ENCODE measurements at places on chromosomes 3 and 15.

DNA sequence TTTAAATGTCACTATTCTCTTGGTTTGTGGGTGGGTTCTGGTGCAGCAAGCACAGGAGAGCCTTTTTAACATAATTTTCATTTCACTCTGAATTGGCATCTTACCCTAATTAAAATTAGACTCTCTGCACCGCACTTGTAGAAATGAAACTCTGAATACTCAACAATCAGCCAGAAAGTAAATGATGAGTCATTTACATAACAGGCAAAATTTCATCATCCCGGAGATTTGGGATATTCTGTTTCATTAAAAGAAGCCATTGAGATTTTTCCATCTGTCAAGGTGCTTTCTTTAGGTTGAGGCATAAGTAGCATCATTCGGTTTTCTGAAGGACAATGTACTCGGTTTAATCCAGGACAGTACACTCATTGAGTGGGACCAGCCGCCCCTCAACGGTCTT is 111.0 kb downstream of the RFTN1 start:
- no peak for DNase-seq

- DNase-seq, result no peak
Observed at GRCh38 chr3:55197021-55197420, 269.2 kb upstream of the LRTM1 start.

DNA sequence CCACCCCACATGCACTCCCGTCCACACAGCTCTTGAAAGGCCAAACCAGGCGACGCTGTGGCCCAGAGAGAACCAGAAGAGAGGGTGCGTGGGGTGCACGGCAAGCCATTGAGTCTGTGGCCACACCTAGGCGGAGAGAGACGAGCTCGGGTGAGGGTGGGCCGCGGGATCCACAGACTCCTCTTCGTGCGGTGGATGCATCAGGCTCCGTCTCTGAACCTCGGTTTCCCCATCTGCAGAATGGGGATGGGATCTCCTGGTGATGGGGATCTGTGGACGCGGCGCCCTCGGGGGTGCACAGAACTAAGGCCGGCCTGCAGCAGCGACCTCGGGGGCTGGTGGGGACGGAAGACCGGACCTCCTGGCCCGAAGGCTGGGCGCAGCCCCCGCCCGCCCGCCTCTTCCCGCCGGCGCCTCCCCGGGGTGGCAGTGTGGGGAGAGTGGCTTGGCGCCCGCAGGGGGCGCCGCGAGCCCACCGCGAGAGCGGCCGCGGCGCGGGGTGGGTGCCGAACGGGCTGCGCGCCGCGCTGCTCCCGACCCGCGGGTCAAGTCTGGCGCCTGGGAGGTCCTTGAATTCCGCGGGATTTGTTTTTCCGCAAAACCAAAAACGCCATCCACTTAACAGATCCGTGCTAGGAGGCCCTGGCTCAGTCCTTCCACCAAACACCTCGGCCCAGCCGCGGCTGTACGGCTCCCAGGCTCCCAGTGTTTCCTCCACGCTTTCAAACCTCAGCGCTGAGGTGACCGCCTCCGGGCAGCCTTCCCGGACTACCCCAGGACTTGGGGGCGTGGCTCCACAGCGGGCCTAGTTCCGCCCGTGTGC is 13.2 kb upstream of the ADPGK start:
- peak; percentile 28 for DNase-seq

DNA sequence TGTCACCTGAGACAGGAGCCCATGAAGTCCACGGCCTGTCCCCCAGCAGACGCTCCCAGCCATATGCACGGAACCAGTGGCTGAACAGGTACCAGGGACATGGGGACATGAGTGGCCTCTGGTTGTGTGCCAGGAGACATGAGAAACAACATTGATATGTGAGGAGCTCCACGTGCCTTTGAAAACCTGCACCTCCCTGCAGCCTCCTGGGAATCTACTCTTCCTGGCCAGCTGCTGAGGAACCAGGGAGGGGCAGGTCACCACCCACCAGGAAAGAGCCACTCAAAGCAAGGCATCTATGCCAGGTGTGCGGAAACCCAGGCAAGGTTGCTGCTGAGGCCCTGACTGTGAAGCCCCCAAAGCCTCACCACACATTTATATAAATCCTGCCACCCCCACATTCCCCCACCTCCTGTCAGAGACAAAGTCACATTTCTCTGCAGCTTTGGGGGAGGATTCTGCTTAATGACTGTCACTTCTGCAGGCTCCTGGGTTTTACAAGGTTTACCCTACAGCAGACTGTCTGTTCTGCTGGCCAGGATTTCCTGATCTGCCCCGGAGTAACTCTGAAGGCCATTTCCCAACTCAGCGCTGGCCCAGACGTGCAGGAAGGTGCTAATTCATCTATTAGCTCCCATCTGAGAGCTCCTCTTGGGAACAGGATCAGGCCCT is 110.8 kb downstream of the ADCY5 start:
- DNase-seq, result no peak

- no peak for DNase-seq
Observed at GRCh38 chr3:61526308-61526707, 35.1 kb upstream of the PTPRG start.

- DNase-seq, result no peak
Observed at GRCh38 chr3:12990781-12991480, 82.3 kb downstream of the IQSEC1 start.

- no peak for DNase-seq
Observed at GRCh38 chr3:55201779-55202178, 273.9 kb upstream of the LRTM1 start.

- DNase-seq, result no peak
Observed at GRCh38 chr15:57085267-57085666, 166.8 kb downstream of the TCF12 start.

DNA sequence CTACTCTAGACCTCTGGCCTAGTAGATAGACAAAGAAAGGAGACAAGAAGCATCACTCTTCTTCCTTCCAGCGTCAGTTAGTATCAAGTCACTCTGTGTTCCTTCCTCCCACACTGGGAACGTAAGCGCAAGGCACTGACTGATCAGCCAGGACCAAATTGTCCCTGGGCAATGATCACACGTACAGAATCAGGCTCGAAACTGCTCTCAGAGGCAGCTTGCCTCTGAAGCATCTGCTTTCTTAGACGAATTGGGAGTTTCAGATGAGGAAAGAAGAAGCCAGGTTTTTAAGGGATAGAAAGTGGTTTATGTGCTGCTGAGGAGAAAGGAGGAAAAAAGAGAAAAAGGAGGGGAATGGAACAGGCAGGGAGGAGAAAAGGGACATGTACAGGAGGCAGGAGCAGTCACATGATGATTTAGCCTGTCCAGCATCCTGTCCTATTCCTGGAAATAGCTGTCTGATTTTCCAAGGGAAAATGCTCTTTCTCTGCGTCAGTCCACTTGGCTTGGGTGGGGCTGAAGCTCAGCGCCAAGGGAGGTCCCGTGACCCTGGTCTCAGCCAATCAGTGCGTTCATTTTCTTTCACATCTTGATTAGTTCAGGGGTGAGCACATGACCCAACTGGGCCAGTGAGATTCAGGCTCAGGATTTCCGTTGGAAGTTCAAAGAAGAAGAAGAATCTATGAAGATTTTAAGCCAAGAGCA is 102.0 kb upstream of the PRICKLE2 start:
- DNase-seq, result no peak

- no peak for DNase-seq
Observed at GRCh38 chr15:101619615-101619865, 32.6 kb downstream of the TM2D3 start.

DNA sequence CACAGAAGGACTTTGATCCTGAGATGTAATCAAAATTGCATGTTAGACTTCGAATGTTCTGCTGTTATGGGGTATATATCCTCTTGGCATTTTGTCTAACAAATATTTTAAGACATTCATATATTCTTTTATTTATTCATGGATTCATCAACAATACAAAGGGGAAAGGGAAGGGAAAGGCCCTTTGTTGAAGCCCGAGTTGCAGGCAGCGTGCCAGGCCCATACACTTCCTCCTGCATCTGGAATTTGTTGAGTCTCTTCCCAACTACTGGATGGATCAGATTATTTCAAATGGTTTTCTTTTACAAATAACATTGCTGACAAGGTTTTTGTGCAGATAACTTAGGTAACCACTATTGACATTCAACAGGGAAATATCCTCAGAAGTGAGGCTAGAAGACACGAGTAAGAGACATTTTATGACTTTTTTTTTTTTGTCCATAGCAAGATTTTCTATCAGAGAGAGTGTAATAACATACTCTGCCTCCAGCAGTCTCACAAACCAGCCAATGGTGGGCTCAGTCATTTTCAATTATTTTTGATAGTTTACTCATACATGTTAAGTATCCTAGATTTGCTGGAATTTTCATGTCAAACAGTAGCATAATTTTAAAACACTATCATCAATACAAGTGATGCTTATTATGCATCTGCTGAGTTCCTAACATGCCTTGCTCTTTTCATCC is 94.3 kb downstream of the RPL39L start:
- DNase-seq, result no peak

DNA sequence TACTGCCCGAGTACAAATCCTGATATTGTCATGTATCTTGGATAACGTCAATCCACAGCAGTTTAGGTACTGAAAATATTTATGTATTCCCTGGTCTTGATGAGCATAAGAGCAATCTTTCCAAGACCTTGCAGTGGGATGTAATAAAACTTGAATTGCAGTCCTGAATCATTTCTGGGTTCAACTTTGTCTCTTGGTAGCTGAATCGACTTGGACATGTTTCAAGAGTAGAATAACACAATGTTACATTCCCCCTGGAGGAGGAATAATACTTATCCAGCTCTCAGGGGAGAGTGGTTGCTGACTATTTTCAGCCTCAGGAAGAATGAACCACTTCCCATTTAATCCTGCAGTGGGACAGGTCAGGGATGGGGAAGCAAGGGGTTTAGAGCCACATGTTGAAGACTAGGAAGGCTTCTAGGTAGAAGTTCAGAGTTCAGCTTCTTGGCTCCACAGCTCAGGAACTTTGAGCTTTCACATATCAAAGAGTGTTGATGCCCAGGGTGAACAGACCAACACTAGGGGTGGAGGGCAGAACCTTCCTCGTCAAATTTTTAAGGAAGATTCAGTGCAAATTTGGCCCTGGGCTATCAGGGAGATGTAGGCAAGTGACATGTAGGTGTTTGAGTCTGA is 43.4 kb upstream of the GPD1L start:
- DNase-seq, result no peak

DNA sequence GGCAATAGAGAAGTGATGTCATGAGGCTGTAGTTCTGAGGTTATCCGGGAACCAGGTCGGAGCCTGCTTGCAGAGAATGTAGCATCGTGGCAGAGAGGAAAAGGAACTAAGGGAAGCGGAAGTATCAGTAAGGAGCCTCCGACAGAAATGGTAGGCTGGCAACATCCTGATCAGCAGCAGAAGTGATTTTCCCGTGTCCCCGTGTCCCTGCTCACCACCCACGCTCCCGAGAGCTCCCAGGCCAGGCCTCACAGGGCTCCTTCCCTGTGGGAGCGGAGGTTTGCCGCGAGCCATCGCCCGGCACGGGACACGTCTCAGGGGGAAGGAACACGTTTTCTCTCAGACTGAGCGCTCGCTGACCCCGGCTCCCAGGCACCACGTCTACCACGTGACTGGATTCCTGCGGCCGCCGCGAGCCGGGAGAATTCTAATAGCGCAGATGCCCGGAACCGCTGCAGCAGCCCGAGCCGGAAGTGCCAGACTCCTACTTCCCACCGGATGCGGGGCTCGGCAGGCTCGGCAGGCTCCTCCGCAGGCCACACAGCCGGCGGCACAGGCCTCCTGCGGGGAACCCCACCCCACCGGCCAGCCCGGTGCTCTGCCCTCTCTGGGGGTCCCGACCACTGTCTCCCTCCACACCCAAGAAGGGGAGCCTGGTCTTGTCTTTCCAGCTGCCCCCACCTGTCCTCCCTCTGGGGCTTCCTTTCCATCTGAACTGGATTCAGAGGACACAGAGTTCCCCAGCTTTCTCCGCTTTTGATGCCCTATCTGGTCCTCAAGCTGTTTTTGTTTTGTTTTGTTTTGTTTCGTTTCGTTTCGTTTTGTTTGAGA is 99.3 kb downstream of the BDH1 start:
- DNase-seq, result peak; percentile 18

DNA sequence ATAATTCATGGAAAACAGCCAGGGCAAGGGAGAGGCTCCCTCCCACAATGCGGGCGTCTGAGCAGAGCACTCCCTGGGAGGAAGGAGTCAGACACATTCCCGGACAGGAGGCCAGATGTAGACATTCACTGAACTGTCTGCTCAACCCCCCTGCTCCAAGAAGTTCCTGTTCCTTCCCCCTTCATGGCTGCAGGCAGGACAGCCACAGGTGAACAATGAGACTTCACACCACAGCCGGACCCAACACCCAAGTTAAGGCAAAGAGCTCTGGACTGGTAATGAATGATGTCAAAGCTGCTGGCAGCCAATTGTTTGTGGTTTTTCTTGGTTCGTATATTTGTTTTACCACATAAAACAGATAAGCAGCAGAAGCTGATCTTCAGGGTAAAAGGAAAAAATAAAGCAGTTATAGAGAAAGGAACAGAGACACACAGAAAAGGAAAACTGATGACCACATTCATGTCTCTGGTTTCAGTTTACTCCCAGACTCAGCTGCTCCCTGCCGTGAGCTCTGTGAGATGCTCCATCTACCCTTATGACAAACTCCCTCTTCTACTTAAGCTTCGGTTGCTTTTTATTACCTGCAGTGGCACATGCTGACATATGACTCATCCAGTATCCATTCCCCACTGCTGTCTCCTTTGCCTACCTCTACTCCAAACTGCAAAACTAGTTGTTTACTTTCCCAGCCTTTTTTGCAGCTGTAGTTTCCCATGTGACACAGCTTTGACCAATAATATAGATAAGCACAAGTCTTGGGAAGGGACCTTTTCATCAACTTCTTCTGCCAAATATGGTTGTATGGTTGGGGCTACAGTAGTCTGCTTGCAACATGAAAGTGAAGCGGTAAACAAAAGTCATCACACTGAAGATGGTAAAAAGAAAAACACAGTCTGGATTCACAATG is 33.1 kb downstream of the DZIP1L start:
- DNase-seq, result peak; percentile 9

DNA sequence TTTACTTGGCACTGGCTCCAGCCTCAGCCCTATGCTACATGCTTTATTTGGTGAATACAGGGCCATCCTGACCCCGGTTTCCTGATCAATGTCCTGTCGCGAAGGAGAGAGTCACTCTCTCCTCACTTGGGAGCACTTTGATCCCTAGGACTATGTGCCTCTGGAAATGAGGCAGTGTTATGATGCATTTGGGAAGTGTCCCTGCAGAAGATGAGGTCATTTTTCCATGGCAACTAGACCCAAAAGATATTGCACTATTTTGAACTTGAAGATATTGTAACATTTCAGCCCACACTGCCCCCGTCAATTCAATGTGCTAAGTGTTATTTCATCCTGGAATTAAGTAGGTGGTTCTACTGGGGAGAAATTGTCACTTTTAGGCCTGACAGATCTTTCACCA is 68.0 kb downstream of the LRRK1 start:
- DNase-seq, result no peak

GRCh38 chr3:42276141-42277132 is 10.5 kb upstream of the CCK start:
- no peak for DNase-seq

DNA sequence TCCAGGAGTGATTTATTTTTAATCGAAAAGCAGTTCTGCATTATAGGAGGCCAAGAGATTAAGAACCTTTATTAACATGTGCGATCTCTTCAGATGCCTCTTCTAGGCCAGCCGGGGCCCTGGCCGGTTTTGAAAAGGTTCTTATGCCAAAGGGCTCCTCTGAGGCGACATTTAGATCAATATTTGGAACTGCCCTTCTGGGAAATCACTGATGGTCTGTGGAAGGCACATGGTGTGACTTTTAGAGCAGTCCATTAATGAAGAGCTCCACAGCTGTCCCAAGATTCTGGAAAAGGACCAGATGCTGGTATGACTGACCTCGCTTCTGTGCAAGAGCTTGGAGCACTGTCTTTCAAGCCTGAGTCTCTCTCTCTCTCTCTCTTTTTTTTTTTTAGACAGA is 19.7 kb downstream of the MGLL start:
- no peak for DNase-seq

GRCh38 chr3:182914341-182914740 is 66.0 kb downstream of the DCUN1D1 start:
- no peak for DNase-seq

- DNase-seq, result no peak
Observed at GRCh38 chr15:77821188-77821958, 188.7 kb upstream of the LINGO1 start.
